ENCODE measurements at places on chromosomes 6 and 20. TPM values are rescaled to one million over a fixed set of nuclear protein-coding genes. Genes with fewer than 3 reads are reported as not detected.

DNA sequence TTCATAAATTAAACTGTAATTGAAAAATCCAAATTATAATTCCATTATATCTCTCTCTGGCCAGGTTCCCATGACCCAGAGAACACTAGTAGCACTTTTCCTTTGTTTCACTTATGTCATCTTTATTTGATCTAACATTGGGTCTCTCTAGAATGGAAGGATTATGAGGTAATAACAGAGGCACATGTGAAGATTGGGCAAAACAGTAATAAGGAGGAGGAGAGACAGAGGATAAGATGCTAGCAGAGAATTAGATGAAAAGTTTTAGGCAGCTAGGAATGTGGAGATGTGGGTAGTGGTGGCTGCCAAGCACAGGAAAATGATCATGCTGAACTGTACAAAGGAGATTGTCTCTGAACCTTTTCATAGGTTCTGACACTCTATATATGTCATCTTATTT lies 3.3 kb downstream of the TAB2 start:
- H3K4me3 ChIP-seq: no peak overlapping the region
- no peaks in the 10 kb centered on the region for H3K27me3 ChIP-seq
- H3K4me1 ChIP-seq: peaks cover 60% of the 10 kb centered on the region
- no peak overlapping the region for H3K27ac ChIP-seq
- no peak for DNase-seq

- no peak overlapping the region for H3K4me3 ChIP-seq
- no peak overlapping the region for H3K27ac ChIP-seq
- H3K4me1 ChIP-seq: no peaks in the 10 kb centered on the region
- no peaks in the 10 kb centered on the region for H3K36me3 ChIP-seq
- no peaks in the 10 kb centered on the region for H3K27me3 ChIP-seq
- no peak for DNase-seq
Measured at GRCh38 chr20:22052025-22052650, 346.7 kb downstream of the PAX1 start.

DNA sequence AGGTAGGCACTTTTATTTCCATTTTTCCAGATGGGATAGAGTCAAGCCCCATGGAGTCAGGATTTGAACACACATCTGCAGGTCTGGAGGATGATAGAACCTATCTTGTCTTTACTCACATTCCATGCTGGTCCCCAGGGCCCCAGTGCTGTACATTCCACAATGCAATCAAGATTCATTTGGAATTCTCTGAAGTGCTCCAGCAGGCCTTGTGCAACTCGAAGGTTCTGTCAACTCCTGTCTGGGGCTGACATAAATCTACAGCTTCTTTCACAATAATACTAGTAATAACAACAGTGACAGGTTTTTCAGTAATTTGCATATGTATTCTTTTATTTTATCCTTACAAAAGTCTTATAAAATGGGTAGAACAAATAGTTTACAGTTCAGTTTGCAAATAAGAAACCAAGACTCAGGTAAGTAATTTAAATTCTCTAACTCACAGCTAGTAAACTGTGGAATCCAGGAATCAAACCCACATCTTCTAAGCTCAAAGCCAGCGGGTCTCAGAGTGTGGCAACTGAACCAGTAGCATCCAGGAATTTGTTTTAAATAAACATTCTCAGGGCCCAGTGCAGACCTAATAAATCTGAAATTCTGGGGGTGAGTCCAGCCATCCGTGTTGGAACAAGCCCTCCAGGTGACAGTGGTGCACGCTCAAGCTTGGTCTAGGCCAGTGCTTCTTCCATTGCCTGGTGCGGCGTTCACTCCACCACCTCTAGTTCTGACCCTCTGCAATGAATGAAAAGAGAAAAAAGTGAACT lies 137.0 kb upstream of the TNFAIP3 start:
- H3K27ac ChIP-seq: no peak overlapping the region
- no peaks in the 10 kb centered on the region for H3K36me3 ChIP-seq
- no peaks in the 10 kb centered on the region for H3K27me3 ChIP-seq
- no peak overlapping the region for H3K4me3 ChIP-seq

The PAX1 gene
- total RNA-seq: not detected

The SLC22A23 gene
- total RNA-seq: 4.4 TPM

The MAP7 gene
- total RNA-seq: 2.2 TPM

Data from heart right ventricle (tissue), 16 donors.